ENCODE measurements at places on chromosomes 3 and 15.

DNA sequence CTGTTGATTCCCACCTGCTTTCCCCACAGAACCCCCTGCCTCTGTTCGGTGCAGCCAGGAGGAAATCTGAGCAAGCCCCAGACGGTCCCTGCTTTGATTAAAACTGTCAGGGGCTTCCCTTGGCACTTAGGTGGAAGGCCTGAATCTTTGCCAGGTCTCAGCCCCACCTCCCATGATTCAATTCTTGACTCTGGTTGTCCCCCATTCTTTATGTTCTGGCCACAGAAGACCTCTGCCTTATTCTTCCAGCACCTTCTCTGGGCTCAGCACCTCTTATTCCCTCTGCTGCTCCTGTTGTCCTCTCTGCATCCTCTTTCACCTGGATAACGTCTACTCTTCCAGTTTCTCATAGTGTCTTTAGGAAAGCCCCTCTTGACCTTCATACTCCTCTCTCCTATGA, 349.4 kb downstream of the PTPRG start:
- no peak for DNase-seq

DNA sequence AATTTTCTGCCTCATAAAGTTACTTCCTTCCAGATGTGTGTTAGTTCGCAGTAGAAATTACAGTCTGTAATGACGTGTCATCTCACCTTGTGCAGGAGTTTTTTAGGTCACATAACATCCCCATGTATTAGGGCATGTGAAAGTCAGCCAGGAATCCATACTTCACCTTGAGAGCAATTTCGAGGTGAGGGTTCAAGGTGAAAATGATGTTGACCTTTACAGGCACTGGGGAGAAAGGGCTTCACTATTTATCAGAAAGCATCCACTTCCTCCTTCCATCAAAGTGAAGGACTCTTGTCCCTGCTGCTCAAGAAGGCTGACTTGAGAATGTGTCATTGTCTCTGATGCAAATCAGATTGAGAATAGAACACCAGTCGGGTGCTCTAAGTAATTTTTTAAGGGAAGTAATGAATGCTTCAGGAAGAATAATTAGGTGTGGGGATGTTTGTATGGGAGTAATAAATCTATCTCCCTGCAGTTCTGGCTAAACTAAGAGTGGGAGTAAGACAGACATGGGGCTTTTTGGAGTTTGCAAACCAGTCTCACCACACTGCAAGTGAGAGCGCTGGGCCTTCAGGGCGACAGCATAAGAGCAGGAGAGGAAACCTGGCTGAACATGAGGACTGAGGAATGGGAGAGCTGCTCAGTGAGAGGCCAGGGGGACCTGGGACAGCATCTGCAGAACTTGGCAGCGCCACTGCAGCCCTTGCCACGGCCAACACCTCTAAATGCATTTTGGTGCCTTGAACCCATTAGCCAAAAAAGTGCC, 85.9 kb upstream of the IL12A start:
- no peak for DNase-seq

DNA sequence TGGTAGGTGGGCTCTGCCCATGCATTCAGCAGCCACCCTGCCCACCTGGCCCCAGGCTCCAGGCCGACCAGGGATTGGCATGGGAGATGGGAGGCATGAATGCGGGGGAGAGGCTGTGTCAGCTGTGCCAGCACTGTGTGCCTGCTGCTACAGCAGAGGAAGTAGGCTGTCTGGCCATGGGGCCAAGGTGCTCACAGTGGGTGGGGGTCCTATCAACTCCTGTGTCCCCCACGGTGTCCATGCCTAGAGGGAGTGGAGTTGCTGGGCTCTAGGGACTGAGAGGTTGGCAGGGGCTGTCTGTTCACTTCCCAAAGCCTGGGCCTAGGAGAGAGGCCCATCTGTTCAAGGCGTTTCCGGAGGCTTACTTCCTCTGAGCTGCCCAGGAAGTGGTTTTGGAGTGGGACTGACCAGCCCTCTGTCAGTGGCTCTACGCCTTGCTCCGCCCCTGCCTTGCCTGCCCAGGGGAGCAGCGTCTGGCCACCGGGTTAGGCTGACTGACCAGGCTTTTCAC, 5.8 kb downstream of the PRKCD start:
- DNase-seq, result peak; percentile 36

DNA sequence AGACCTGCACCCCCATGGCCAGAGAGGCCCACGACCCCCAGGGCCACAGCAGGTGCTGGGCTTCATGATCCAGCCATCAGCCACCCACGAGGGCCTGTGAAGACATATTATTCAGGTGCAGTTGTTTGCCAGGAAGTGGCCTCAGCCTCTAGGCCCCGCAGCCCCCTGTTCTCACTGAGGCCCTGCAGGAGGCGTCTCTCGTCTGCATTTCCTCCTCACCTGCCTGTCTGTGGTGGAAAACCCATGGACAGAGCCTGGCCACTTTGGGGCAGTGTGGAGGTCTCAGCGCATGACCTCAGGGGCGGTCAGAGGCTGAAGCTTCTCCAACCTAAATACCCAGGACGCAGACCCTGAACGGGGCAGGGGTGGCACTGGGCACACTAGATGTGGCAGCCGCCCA, 18.6 kb downstream of the UROC1 start:
- no peak for DNase-seq

DNA sequence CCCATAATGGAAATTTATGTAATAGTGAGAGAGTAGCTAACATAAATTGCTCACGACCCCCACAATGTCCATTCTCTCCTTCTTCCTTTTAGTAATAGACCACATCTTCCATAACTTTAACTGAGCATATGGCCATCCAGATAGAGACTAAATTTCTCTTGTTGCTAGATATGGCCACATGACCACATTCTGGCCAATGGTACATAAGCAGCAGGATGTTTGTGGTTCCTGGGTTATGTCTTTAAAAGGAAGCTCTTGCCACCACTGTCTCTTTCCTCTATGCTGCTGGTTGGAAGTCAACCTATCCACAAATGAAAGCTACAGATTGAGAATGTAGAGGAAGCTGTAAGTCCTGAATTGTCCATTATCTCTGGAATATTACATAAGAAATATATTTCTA, 59.7 kb upstream of the NPHP3 start:
- DNase-seq, result no peak

- no peak for DNase-seq
Observed at GRCh38 chr15:64337761-64338160, 18.2 kb downstream of the CSNK1G1 start.

DNA sequence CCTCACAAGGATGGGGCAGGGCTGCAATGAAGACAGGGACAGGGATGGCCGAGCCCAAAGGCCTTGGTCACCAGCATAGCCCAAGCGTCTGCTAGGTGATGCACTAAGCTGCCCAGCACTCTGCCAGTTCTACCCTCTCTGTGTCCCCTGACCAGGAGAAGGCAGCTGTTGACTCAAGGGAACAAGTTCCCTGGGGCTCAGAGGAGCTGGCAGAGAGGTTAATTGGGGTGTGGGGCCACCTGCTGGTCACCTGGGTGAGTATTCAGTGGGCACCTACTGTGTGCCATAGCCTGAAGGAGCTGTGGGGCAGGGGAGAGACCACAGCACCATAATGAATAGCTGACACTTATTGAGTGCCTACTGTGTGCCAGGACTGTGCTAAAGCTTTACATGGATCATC, 22.0 kb upstream of the DOCK3 start:
- DNase-seq, result no peak
